T-helper 1 cell treated with Interleukin-12 subunit alpha and Interleukin-12 subunit beta and Interleukin-4 antibody, amounts not matched to agents 30 ng/mL and 1 ng/mL, for 36 hours (primary cell): ENCODE measurements at places on chromosomes 2 and 18. TPM values are rescaled to one million over a fixed set of nuclear protein-coding genes. Genes with fewer than 3 reads are reported as not detected.

The COL5A2 gene
- 0.41 and 0.49 TPM in 2 replicates for total RNA-seq

The KLHL41 gene
- total RNA-seq = not detected in 2 replicates

The LRATD1 gene
- total RNA-seq = not detected in 2 replicates

The RFX8 gene
- 2.8 and 4.3 TPM in 2 replicates for total RNA-seq

The ITM2C gene
- total RNA-seq = 3.9 and 5.0 TPM in 2 replicates
